ENCODE measurements at places on chromosomes 13 and 19.

DNA sequence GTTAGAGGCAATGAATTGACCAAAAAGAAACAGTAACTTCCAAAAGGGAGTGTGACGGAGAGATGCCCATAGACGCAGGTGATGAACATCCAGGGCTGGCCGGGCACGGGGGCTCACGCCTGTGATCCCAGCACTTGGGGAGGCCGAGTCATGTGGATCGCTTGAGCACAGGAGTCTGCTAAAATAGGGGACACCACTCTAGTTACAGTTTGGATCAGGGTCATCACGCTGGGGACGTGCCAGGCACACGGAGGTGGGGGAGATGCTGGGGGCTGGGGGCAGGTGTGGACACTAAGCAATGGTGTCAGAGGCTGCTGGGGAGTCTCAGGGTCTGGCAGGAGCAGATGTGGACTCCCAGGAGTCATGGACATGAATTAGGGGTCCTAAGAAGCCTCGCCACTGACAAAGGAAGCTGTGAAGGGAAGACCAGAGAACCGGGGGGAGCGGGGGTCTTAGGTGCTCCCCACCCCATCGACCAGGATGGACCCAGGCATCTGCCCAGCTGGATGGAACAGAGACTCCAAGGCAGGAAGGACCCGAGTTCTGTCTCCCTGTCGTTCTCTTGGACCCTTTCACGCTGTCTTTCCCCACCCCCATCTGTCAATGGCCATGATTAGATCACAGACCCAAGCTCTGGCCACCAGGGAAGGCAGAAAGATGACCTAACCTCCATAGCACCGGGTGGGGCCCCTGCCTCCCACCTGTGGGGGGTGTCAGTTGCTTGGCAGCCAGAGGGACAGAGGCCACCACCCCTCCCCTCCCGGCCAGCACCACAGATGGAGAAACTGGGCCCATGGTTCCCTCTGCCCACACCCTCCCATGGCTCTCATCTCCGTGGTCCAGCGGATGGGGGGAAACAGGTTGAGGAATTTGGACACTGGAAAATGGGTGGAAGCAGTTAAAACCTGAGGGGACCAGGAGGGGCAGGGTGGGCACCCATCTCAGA lies 19.6 kb downstream of the CCDC8 start:
- DNase-seq: no peak

- no peak for DNase-seq
Observed at GRCh38 chr19:35303357-35303915, 11.5 kb downstream of the MAG start.

GRCh38 chr13:39107561-39107960 lies 69.3 kb downstream of the NHLRC3 start:
- DNase-seq: no peak

DNA sequence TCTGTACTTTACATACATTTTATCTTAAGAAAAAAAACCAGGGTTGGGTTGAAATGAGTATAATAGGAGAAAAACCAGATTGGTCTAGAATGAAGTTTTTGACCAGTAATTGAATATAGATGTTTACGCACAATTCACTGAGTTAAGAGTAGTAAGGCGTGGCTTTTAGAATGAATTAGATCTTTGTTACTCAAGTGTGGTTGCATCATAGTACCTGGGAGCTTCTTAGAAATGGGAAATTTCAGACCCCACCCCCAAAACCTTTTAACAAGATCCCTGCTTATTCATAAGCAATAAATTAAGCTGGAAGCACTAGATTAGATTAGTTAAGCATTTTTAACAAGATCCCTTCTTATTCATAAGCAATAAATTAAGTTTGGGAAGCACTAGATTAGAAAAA lies 28.7 kb upstream of the LMO7 start:
- DNase-seq: no peak

- DNase-seq: no peak
Observed at GRCh38 chr13:41139296-41139966, 6.8 kb upstream of the KBTBD6 start.

DNA sequence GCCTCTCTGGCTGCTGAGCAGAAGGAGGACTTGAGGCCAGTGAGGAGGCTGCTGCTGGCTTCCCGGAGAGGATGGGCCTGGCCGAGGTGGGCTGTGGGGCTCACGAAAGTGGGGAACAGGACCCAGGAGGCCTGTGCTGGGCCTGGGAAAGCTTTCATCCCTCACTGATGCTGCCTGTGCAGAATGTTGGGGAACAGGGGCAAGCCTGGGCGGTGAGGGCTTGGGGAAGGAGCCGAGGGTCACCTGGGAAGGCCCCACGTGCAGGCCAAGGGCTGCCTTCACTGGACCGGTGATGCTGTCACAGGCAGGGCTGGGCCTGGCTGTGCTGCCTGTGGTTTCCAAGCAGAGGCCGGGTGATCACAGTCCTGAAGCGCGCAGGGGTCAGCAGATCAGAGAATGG lies 9.4 kb downstream of the AP1M1 start:
- DNase-seq: no peak

DNA sequence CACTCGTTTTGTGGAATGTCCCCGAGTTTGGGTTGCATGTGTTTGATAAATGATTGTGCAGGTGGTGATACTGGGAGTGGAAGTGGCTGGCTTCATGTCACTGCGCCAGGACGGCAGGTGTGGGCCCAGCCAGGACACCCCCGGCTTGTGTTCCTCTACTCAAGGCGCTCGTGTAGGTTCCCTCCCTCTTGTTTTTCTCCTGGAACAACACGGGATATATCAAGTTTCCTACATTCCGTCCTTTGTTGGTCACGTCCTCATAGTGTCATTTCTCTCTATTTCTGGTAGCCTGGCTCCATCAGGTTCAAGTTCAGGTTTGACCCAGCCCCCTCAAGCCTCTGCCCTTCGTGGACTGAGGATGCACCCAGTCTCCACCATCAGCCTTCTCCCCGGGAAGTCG lies 16.3 kb downstream of the IL17D start:
- no peak for DNase-seq
